Activated T-cell treated with anti-CD3 and anti-CD28 coated beads for 1 hour (primary cell): ENCODE measurements at places on chromosomes 2 and 18.

GRCh38 chr2:191846515-191847476, at the start of gene CAVIN2:
Gene CAVIN2, minus strand, starts transcription at chr2:191847088. Its CDS starts 163 bp downstream, at chr2:191846925.
- DNase-seq = no peak

- DNase-seq = no peak
Measured at GRCh38 chr2:71240794-71241193, 13.9 kb upstream of the PAIP2B start.

DNA sequence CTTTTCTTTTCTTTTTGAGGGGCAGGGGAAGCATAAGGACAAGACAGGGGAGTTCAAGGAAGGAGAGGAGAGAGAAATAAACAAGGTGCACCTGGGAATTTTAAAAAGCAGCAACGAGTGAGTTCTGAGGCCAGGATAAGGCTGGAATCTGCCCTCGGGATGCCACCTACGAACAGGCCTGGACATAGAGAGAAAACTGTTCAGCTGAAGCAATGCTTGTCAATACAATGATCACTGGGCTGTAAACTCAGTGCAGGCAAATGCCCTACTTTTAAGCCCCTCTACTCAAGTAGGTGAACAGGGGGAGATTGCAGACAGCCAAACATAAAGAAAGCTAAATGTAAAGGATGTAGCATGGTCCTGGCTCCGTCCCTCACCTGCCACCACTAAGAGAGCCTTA, 330.5 kb downstream of the ETAA1 start:
- no peak for DNase-seq

- no peak for DNase-seq
Measured at GRCh38 chr2:217248312-217248935, 388.6 kb upstream of the TNP1 start.

GRCh38 chr2:230541934-230542380, 126.0 kb downstream of the SP100 start:
- no peak for DNase-seq

DNA sequence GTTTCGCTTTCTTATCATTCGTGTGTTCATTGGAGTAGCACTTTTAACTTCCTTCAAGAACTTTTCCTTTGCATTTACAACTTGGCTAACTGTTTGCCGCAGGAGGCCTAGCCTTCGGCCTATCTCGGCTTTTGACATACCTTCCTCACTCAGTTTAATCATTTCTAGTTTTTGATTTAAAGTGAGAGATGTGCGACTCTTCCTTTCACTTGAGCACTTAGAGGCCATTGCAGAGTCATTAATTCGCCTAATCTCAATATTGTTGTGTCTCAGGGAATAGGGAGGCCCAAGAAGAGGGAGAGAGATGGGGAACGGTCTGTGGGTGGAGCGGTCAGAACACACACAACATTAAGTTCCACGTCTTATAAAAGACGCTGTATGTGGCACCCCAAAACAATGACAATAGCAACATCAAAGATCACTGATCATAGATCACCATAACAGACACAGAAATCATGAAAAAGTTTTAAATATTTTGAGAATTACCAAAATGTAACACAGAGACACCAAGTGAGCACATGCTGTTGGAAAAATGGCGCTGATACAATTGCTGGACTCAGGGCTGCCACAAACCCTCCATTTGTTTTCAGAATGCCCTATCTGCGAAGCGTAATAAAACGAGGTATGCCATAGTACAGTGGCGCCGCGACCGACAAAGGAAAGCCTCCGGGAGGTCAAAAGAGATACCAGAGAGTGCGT, 553 bp downstream of the TIGD1 start:
- DNase-seq = no peak

DNA sequence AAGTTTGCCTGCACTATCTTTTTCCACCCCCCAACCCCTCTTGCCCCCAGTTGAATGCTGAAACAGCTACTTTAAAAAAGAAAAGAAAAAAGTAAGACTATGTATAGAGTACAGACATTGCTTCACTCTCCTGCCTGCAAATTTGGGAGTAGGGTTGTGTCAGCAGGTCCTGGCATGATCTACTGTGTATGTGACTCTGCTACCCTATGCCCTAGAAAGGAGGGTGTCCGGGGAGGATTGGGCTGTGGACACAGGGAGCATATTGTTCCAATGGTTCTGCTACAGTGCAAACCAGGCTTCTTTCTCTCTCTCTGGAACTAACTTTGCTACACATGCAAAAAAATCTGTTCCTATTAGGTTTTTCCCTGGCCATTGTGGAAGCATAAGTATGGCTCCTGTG, 9.9 kb upstream of the ZEB2 start:
- DNase-seq = no peak
